ENCODE measurements at places on chromosomes 7 and 10.

DNA sequence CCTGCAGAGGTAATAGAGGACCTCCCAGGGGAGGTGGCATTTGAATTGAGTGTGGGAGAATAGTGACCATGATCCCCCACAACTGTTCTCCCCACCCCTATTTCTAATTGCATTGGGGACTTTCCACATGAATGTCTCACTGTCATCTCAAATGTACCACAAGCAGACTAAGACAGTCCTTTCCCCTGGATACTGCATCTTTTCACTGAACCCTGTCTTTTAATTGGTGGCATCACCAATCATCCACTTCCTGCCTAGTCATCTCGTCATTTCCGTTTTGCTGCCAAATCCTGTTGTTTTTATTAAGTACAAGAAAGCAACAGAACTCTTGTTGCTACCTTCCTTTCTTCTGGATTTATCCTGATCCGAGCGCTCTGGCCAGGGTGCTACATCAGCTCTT lies 120.3 kb downstream of the NRP1 start:
- DNase-seq: no peak

- no peak for DNase-seq
These were observed 44.8 kb upstream of the GLCCI1 start for GRCh38 chr7:7923818-7924217.

DNA sequence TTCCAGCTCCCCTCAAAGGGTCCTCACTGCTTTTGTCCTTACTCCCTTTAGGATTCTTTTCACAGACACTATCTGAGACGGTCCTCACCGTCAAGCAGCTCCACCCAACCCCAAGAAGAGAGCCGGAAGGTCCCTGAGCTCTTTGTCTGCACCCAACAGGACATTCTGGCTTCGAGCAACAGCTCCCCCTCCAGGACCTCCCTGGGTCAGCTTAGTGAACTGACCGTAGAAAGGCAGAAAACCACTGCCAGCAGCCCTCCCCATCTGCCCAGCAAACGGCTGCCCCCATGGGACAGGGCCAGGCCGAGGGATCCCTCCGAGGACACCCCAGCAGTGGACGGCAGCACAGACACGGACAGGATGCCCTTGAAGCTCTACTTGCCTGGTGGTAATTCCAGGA lies 19.9 kb downstream of the MINDY4 start:
- DNase-seq: no peak

DNA sequence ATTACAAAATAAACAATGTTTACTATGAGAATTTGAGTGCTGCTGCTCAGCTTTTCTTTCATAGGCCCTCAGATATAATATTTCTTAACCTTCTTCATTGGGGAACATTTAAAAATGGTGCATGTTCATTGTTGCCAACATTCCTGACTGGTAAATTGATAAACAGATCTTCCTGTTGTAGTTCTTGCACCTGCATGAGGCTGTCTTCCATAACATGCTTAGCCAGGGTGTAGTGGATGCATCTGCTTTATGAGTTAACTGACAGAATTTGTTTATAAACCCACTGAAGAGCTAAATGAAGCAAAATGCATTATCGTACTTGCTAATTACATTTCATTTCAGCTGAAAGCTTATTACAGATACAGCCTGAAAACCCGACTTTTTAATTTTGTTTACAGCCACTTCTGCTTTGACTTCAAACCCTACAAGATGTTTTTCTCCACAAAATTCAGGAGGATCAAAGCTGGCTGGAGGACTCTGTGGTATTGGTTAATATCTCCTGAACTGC lies 177.2 kb downstream of the SEM1 start:
- no peak for DNase-seq

- no peak for DNase-seq
These were observed 99.6 kb downstream of the NRP1 start for GRCh38 chr10:33234831-33235237.

GRCh38 chr10:16518822-16519221 lies 2.9 kb downstream of the C1QL3 start:
- DNase-seq: no peak

- DNase-seq: no peak
These were observed 100.1 kb downstream of the HIP1 start for GRCh38 chr7:75638594-75639070.

GRCh38 chr7:65338346-65338745 lies 35.3 kb upstream of the ZNF92 start:
- DNase-seq: no peak

GRCh38 chr7:44395067-44395466 lies 69.7 kb upstream of the CAMK2B start:
- no peak for DNase-seq

DNA sequence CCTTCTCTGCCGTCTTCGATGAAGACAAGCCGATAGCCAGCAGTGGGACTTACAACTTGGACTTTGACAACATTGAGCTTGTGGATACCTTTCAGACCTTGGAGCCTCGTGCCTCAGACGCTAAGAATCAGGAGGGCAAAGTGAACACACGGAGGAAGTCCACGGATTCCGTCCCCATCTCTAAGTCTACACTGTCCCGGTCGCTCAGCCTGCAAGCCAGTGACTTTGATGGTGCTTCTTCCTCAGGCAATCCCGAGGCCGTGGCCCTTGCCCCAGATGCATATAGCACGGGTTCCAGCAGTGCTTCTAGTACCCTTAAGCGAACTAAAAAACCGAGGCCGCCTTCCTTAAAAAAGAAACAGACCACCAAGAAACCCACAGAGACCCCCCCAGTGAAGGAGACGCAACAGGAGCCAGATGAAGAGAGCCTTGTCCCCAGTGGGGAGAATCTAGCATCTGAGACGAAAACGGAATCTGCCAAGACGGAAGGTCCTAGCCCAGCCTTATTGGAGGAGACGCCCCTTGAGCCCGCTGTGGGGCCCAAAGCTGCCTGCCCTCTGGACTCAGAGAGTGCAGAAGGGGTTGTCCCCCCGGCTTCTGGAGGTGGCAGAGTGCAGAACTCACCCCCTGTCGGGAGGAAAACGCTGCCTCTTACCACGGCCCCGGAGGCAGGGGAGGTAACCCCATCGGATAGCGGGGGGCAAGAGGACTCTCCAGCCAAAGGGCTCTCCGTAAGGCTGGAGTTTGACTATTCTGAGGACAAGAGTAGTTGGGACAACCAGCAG lies 60.4 kb upstream of the BTBD16 start:
- DNase-seq: no peak

GRCh38 chr10:9860045-9860444 lies 1157.6 kb upstream of the CELF2 start:
- no peak for DNase-seq

GRCh38 chr7:151597541-151598444 lies 78.1 kb upstream of the RHEB start:
- no peak for DNase-seq

DNA sequence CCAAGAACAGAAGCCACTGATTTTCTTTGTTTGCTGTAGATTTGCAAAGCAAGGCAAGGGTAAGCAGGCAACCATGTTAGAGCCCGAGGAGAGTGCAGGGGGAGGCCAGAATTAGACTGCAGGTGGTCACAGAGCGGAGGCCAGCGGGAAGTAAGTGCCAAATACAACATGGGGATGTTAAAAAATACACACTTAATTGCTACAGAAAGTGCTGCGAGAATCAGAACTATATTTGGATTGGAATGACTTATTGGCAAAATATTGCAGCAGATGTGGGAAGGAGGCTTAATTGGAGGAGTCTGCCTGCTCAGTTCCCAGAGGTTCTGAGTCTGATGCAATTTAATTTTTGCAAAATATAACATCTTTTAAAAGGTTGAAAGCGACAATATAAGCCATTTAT lies 49.7 kb upstream of the ADCY1 start:
- no peak for DNase-seq

GRCh38 chr10:125147971-125148439 lies 12.4 kb downstream of the CTBP2 start:
- no peak for DNase-seq

- DNase-seq: no peak
These were observed 131.0 kb upstream of the PALS2 start for GRCh38 chr7:24442170-24442777.

- no peak for DNase-seq
These were observed 111.7 kb upstream of the CDK13 start for GRCh38 chr7:39838326-39838725.

DNA sequence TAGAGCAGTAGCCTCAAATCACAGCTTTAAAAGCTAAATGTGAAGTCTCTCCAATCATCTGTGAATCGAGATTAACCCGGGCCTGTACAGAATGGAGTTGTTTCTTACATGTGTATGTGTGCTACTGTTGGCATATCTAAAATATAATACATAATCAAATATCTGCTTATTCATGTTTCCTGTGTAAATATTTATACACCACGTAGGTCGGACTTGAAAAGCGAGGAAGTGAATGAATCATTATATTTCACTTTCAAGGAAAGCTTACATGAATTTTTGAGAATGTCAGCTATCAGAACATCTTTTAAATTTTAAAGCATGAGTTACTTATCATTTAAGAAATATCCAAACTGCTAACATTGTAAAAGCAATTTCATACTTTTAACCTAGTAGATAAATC lies 233.3 kb downstream of the SLC25A13 start:
- DNase-seq: no peak

- DNase-seq: no peak
These were observed 103.4 kb upstream of the SDK1 start for GRCh38 chr7:3197567-3198213.

GRCh38 chr10:127320176-127320575 lies 123.8 kb upstream of the INSYN2A start:
- no peak for DNase-seq

GRCh38 chr10:125775491-125776106 lies at the start of gene MMP21:
Gene MMP21 (minus strand): TSS chr10:125775821. CDS start chr10:125775821, 0 bp downstream.
- DNase-seq: no peak

DNA sequence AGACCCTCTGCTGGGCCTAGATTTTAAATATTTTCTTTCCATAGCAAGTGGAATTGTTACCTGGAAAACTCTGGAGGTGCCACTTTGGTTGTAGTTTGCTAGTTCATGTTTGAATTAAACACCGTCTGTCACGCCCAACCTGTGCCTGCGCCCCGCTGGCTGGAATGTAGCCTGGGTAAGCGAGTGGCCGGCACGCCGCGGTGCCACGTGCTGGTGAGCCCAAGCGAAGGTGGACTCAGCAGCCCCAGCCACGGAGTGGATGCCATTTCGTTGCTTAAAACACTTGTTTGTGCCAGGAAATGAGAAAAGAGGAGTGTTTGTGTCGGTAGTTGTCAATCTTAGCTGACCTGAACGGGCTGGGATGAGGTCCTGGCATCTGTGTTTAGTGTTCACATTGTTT lies 2.7 kb downstream of the GET4 start:
- DNase-seq: no peak

- no peak for DNase-seq
These were observed 54.0 kb downstream of the OAT start for GRCh38 chr10:124364674-124365073.

DNA sequence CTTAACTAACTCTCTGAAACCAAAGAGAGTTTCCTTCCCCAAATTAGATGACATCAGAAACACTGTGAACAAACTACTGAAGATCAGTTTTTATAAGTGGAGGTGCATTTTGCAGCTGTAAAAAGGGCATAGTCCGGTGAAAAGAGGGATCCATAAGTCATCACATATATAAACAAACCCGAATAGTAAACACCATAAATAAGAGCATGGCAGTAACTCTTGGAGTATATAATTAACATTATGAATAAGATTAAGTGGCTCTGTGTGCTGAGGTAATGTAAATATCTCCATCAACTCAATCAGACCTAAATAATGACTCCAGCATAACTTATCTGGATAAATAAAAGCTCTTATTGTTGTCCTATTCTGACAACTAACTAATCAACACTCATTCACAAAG lies 43.0 kb upstream of the SHTN1 start:
- DNase-seq: no peak

- no peak for DNase-seq
These were observed 148.7 kb downstream of the SPAG6 start for GRCh38 chr10:22494007-22494406.

DNA sequence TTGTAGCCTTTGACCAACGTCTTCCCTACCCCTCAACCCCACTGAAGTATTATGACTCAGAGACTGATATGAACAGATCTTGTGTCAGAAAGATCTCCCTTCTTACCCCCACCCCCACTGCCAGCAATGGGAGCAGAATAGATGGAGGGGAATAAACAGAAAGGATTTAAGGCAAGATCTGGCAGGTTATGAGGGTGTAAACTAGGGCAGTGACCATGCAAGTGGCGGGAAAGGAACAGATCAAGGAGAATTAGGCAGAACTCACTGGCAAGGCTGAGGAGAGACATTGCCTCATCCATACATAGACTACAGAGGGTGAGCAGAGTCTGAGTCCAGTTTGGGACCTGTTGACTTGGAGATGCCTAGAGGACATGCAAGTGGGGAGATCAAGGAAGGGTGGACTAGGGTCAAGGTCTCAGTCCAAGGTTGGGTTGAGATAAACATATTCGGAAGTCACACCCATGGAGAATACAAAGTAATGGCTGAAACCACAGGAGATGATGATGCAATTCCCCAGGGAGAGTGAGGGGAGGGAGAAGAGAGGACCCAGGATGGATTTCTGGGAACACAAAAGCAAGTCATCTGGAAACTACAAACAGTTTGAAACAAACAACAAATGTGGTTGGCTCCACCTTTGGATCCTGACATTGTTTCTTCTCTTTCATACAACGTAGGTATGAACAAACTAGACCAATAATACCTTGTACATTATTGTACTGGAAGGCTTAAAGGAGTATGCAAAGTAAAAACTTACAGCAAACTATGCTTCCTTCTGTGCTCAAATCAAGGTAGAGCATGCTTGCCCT lies 44.9 kb upstream of the IL6 start:
- no peak for DNase-seq

DNA sequence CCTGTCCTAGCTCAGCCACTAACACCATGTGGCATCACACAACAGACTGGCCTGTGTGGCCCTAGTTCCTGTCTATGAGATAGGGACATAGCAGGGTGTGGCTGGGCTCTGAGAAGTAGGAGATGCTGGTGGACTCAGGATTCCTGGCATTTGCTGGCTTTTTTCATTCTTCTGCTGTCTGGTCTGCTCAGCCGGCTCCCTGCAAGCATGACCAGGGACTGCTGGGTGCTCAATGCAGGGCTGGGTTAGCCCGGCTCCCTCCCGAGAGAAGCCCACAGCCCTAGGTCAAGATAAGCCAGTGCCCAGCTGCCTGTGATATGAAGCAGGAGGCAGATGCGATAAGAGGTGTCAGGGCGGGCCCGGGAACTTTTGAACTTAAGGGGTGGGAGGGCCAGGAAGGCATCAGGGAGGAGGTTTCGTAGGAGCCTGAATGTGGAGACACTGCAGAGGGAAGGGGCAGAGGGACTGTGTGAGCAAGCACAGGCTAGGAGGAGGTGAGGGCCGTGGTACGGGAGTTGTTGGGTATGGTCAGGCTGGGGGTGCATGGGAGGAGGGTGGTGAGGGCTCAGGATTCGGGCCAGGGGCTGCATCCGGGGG lies 3.5 kb downstream of the AQP1 start:
- no peak for DNase-seq

- DNase-seq: peak; percentile 17
These were observed 526 bp downstream of the CH25H start for GRCh38 chr10:89206402-89207180.

DNA sequence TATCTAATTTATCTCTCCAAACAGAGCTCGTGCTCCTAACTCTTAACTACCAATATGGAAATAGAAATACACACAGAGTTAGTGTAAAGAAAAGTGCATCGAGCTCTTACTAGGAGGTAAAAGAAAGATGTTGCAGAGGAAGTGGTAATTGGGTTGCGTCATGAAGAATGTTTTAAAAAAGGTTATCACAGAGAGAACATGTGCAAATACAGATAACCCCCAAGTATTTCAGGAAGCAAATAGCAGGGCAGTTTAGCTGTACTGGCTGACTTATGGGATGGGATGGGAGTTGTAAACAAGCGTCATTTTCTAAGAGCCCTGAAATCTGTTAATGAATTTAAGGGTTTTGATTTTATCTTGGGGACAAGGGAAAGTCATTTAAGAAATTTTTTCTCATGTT lies 153.9 kb downstream of the AGMO start:
- DNase-seq: no peak

GRCh38 chr10:94288361-94289101 lies 74.2 kb downstream of the NOC3L start:
- no peak for DNase-seq
